ENCODE measurements at places on chromosomes 16 and 17. TPM values are rescaled to one million over a fixed set of nuclear protein-coding genes. Genes with fewer than 3 reads are reported as not detected.

DNA sequence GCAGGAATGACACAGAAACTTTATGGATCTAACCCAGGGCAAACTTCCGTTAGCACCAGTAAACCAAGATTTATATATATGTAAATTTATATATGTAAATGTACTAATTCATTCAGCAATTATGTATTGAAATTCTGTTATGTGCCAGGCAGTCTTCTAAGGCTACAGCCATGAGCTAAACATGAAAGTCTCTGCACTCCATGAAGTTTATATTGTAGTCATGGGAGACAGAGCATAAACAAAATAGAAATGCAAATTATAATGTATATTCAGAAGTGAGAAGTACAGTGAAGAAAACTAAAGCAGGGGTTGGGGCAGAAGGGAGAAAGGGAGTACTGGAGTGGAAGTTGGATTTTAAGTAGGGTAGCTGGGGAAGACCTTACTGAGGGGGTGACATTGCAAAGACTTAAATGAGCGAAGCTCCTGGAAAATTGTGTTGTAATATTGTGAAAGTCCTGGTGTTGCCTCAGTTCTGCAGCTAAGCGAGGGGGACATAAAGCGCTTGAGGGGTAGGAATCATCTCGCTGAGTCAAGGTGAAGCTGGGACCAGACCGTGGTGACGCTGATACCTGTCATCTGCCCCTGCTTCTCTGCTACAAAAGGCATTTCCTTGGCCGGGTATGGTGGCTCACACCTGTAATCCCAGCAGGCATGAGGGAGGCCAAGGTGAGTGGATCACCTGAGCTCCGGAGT is 64.8 kb downstream of the YPEL2 start:
- no peak overlapping the region for H3K27ac ChIP-seq
- no peaks in the 10 kb centered on the region for H3K36me3 ChIP-seq
- H3K4me3 ChIP-seq, result no peak overlapping the region
- no peaks in the 10 kb centered on the region for H3K4me1 ChIP-seq
- H3K27me3 ChIP-seq, result no peaks in the 10 kb centered on the region

DNA sequence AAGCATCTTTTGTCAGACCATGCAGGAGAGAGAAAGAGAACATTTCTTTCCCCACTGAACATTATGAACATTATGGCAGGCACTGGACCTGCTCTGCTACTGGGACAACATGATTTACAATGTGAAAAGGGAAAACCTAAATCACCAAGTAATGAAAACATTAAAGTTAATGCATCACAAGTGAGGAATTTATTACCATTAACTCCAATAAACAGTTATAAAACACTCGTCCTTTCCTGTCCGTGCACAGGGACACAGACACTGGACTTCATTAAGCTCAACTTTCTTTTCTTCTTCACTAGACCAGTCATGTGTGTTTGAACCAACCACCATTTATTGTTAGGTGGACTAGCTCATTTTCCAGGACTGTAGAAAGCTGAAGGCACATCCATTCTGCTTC is 95.4 kb downstream of the SNX11 start:
- DNase-seq, result no peak
- H3K36me3 ChIP-seq, result no peaks in the 10 kb centered on the region
- H3K27ac ChIP-seq, result no peak overlapping the region
- H3K4me3 ChIP-seq, result no peak overlapping the region
- no peaks in the 10 kb centered on the region for H3K27me3 ChIP-seq

- no peaks in the 10 kb centered on the region for H3K4me1 ChIP-seq
- H3K27me3 ChIP-seq, result no peaks in the 10 kb centered on the region
- DNase-seq, result no peak
- no peak overlapping the region for H3K4me3 ChIP-seq
- no peak overlapping the region for H3K27ac ChIP-seq
- no peaks in the 10 kb centered on the region for H3K36me3 ChIP-seq
These were observed 446.2 kb downstream of the HS3ST4 start for GRCh38 chr16:26137956-26138355.

Gene OR4D1
- total RNA-seq, result 0.10 TPM

DNA sequence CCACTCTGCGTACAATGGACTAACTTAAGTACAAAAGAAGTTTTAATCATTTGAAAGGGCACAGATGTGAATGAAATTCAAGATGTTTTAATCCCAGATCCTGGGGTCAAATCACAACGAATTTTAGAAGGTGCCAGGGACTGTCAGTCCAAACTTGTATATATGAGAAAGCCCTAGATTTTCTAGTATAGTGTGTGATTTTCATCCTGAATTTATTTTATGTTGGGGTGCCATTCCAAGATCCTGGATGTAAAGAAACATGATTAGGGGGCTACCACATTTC is 64.3 kb downstream of the TUBD1 start:
- no peaks in the 10 kb centered on the region for H3K27me3 ChIP-seq
- DNase-seq, result no peak
- no peak overlapping the region for H3K4me3 ChIP-seq

- peak overlapping the region; percentile 65 for H3K4me3 ChIP-seq
- DNase-seq, result peak; percentile 6
- no peak overlapping the region for H3K27ac ChIP-seq
- no peaks in the 10 kb centered on the region for H3K36me3 ChIP-seq
- H3K4me1 ChIP-seq, result peaks cover 51% of the 10 kb centered on the region
These were observed 4.8 kb downstream of the IRX5 start for GRCh38 chr16:54935266-54935968.

- no peaks in the 10 kb centered on the region for H3K4me1 ChIP-seq
- no peak overlapping the region for H3K4me3 ChIP-seq
- H3K36me3 ChIP-seq, result no peaks in the 10 kb centered on the region
- no peaks in the 10 kb centered on the region for H3K27me3 ChIP-seq
These were observed 12.1 kb downstream of the CA5A start for GRCh38 chr16:87924041-87924810.

DNA sequence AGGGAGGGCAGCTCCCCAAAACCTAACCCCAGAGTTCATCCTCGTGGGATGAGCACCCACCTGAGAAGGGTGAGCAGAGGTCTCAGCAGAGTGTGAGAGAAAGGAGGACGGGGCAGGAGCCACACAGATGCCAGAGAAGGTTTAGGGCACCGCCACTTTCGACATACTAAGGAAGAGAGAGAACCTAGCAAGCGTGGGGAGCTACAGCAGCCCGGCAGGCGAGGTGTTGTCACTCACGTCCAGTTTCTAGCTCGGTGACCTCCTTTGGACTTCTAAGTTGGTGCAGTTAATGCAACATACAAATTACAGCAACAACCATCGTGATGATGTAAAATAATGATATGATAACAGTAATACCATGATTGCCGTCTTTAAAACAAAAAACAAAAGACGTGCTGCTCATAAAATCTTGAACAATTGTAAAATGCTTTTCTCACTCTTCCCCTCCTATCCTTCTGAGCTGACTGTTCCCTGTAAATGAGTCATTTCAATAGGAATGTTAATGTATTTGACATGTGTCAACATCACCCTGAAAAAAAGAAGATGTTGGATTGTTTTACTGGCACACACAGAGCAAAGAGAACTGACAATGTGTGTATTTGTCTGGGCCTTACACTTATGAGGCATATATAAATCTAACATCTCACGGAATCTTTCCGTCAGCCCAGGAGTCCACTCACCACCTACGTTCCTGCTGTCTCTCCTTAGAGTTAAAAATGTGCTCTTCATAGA is 158.2 kb upstream of the MAF start:
- no peaks in the 10 kb centered on the region for H3K27me3 ChIP-seq
- no peak for DNase-seq
- H3K36me3 ChIP-seq, result no peaks in the 10 kb centered on the region
- no peak overlapping the region for H3K27ac ChIP-seq
- H3K4me1 ChIP-seq, result no peaks in the 10 kb centered on the region

- no peak overlapping the region for H3K27ac ChIP-seq
- DNase-seq, result no peak
- H3K27me3 ChIP-seq, result no peaks in the 10 kb centered on the region
- no peak overlapping the region for H3K4me3 ChIP-seq
- no peaks in the 10 kb centered on the region for H3K4me1 ChIP-seq
These were observed 212.5 kb downstream of the TANC2 start for GRCh38 chr17:63178530-63178929.

GRCh38 chr16:25868106-25868505 is 176.3 kb downstream of the HS3ST4 start:
- H3K27ac ChIP-seq, result no peak overlapping the region
- H3K36me3 ChIP-seq, result no peaks in the 10 kb centered on the region
- H3K4me3 ChIP-seq, result no peak overlapping the region
- H3K27me3 ChIP-seq, result no peaks in the 10 kb centered on the region

DNA sequence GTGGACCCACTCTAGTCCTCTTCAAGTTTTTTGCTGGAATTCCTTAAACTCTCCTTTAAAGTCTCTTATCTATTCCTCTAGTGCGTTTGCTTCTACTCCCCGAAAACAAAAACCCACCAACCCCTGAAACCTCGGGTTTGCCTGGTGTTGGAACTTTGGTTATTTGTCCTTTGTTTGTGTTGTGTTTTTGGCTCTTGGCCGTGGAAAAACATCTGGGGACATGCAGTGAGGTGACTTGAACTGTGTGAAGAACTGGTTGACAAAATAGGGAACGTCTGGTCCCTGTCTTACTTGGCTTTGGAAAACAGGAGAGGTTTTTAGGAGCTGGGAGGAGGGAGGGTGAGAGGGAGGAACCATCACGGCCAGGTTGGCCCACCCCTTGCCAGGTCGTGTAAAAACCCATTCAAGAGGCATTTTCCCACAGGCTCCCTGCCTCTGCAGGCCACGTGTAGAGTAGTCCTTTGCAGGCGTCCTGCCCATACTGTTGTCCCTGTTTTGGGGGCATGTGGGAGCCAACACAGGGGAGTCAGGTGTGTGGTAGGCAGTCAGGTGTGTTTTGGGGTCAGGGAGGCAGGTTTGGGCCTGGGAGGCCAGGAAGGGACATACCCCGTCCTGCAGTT is 169.3 kb downstream of the RAB11FIP4 start:
- DNase-seq, result peak; percentile 47
- peaks cover 31% of the 10 kb centered on the region for H3K4me1 ChIP-seq
- peak overlapping the region; percentile 65 for H3K4me3 ChIP-seq
- H3K27ac ChIP-seq, result no peak overlapping the region
- peaks cover 28% of the 10 kb centered on the region for H3K27me3 ChIP-seq

DNA sequence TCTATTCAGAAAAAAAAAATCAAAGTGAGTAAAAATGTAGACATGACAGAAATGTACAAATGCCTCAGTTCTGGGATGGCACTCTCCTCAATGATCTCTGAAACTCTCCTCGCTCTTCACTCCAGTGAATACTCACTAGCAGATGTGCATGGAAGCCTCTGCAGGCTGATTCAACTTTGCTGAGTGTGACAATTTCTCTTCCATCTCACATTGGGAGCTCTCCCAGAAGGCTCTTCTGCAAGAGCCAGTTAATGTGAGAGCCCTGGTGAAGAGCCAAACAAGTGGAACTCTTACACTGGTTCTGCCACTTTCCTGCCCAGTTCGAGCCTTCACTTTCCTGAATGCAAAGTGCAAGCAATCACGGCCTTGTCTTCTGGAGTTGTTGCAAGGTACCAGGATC is 147.1 kb upstream of the IRX6 start:
- H3K36me3 ChIP-seq, result no peaks in the 10 kb centered on the region
- no peak for DNase-seq
- no peaks in the 10 kb centered on the region for H3K27me3 ChIP-seq
- H3K4me3 ChIP-seq, result no peak overlapping the region
- H3K27ac ChIP-seq, result no peak overlapping the region

Gene EVPLL
- total RNA-seq, result 0.42 TPM

Gene CTRB1
- total RNA-seq, result not detected

Gene FA2H
- 6.3 TPM for total RNA-seq

Gene CACNA1G
- 3.6 TPM for total RNA-seq

Gene CDH16
- not detected for total RNA-seq

DNA sequence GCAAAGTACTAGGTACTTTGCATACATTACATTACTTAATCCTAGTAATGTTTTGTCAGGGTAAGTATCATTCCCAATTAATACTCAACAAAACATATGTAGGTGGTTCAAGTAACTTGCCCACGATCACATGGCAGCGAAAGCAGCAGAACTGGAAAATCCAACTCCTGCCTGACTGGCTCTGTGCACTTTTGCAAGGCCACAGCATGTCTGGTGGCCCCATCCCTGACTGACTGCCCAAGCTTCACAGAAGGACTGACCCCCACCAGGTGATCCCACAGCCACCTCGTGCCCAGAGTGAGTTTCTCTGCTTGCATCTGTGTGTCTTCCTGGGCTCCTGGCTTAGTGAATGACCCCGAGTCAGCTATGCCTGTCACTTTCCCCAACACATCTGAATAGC is 11.4 kb downstream of the CNP start:
- H3K4me1 ChIP-seq, result no peaks in the 10 kb centered on the region
- peaks cover 66% of the 10 kb centered on the region for H3K36me3 ChIP-seq
- H3K4me3 ChIP-seq, result no peak overlapping the region
- peak overlapping the region; percentile 45 for H3K27ac ChIP-seq
- H3K27me3 ChIP-seq, result no peaks in the 10 kb centered on the region

DNA sequence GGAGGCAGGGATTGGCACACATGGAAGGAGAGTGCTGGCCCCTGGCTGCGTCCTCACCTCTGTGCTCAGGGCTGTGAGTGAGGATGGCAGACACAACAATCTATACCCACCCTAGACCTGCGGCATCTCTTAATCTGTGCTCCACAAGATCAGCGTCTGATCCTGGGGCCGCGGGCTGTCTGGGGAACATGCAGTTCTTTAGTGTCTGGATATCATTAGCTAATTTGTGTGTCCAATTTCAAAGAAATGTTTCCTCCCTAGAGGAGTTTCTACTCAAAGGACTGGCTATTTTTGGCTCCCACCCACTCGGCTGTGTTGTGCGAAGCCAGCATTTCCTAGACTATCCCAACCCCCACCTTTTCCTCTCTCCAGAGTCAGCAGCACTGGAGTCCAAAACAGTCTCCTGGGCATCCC is 93.8 kb downstream of the GRIN2A start:
- no peaks in the 10 kb centered on the region for H3K36me3 ChIP-seq
- H3K27ac ChIP-seq, result no peak overlapping the region
- no peaks in the 10 kb centered on the region for H3K27me3 ChIP-seq
- no peaks in the 10 kb centered on the region for H3K4me1 ChIP-seq
- no peak for DNase-seq
- H3K4me3 ChIP-seq, result no peak overlapping the region

DNA sequence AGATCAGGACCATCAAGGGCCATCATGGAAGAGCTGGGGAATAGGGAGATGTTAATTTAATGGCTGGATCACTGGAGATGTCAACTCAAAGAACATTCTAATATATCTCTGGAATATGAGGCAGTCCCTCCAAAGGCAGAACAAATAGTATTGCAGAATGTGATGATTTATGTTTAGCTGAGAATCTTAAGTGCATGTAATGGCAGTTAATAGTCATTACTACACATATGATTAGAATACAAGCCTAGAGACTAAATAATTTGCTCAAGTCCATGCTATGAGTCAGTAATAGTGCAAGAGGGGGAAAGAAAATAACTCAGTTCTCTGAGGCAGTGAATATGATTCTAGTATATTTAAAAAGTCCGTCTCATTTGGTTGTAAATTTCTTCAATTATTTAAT is 32.3 kb downstream of the SNTB2 start:
- H3K36me3 ChIP-seq, result no peaks in the 10 kb centered on the region
- H3K27ac ChIP-seq, result no peak overlapping the region
- H3K27me3 ChIP-seq, result no peaks in the 10 kb centered on the region
- DNase-seq, result no peak
- no peaks in the 10 kb centered on the region for H3K4me1 ChIP-seq

Gene CAPNS2
- 0.83 TPM for total RNA-seq

Gene DNASE1L2
- total RNA-seq, result not detected

All from GM23338 (cell line).